ENCODE measurements at places on chromosomes 5 and 9. TPM values are rescaled to one million over a fixed set of nuclear protein-coding genes. Genes with fewer than 3 reads are reported as not detected.
A peak's percentile ranks its signal among the peaks of the same experiment; 100 is the strongest.

Gene SPATA31C1
- total RNA-seq, result not detected

DNA sequence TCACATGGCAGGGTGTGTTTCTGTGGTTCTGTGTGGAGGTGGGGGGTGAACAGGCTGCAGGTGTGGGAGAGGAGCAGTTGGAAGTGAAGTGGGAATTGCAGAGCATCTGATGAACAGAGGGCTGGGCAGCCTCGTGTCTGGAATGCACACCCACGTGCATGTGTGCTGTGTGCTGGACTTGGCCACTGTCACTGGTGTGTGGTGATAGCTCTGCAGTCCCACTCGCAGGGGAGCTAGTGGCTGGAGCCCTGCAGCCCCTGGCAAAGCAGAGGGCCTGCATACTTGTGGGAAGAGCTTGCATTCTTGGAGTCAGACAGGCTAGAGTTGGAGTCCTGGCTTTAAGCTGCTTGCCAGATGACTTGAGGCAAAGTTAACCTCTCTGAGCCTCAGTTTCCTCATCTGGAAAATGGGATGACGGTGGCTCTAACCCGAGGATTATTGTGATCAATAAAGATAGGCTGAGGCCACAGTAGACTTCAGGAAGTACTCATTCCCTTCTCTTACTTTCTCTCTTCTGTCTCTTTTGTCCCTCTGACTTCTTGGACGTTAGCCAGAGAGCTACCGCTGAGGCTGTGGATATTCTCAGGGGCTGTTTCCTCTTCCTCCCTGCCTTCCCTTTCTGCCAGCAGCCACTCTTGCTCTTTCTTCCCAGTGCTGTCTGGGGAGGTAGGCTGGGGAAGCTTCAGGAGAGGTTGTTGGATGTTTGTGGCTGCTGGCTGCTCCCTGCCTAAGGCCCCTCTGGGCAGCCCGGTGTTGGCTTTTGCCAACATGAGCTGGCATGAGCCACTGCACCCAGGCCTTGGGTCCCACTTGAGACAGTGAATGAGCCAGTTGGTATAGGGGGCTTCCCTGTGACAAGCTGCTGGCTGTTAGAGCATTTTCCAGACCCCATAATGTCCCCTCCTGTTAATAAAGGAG is 18.3 kb downstream of the PSAT1 start:
- peak; percentile 0 for DNase-seq

GRCh38 chr5:177023303-177023664 is 788 bp downstream of the ZNF346 start:
- peak; percentile 20 for DNase-seq

GRCh38 chr5:116898917-116899316 is 324.3 kb upstream of the SEMA6A start:
- no peak for DNase-seq
